ENCODE measurements at places on chromosomes 12 and 14.

DNA sequence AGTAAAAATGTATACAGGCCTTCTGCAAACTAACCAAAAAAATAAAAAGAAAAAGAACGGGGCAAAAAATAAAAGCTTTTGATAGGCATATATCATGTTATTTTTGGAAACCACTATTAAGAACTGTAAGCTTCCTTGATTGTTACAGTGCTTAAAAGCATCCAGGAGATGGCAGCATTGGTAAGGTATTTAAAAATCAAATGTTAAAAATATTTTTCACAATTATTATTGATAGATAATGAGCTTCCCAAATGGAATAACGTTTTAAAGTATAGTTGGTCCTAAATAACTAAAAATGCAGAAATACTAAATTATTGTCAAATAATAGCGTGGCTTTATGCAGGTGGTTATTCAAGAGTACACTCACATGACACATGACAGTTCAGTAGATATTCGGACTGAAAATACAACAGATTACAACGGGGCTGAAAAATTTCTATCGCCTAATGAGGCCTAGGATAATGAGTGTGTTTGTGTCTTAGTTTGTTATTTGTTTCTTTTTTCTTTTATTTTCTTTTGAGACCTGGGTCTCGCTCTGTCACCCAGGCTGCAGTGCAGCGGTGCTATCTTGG lies 127.2 kb upstream of the ATF7IP start:
- peak; percentile 40 for DNase-seq

DNA sequence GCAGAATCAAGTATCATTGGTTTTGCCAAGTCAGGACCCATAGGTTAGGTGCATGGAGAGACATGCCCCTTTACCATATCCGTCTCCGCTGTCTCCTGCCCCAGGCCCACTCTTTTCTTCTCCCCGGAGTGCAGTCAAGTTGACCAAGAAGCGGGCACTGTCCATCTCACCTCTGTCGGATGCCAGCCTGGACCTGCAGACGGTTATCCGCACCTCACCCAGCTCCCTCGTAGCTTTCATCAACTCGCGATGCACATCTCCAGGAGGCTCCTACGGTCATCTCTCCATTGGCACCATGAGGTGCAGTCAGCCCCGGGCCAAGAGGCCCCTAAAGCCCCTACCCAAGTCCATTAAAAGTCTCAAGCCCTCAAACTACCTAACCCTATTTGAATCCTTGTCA lies 5.0 kb downstream of the GLI1 start:
- DNase-seq: no peak

- no peak for DNase-seq
Observed at GRCh38 chr12:6031001-6031400, 85.9 kb upstream of the ANO2 start.

DNA sequence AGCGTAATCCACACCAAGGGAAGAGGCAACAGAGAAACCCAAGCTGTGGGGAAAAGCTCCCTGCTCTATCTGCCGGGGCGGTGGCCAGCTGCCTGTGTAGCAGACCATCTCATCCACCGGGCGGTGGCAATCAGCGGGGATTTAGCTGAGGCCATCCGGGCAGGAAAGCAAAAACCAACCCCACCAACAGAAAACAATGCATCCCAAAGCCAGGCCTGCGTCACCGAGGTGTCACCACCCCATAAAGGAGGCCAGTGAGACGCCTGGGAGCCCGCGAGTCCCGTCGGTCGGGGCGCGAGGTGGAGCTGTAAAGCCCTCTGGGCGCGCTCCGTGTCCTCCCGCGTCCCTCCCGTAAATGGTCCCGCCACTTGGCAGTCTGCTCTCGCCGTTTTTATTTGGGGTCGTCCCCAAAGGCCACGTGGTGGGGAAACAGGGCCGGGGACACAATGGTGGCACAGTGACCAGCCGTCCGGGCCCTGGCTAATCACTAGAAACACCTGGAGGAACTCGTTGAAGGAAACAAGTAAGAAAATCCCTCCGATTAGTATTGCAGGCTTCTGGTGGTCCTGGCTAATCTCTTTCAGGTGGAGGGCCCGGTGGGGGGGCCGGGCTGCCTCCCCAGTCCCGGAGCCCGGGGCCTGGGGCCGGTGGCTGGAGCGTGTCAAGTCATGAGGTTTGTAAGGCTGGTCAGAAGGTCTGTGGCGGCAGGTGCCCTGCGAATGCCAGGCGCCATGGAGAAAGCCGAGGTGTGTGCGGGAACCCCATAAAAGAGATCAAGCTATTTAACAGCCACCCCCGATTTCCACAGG lies 94.7 kb upstream of the GSC start:
- DNase-seq: no peak

GRCh38 chr12:23827353-23827752 lies 122.1 kb downstream of the SOX5 start:
- no peak for DNase-seq

Data from NCI-H510A treated with DMSO at 0.1 percent for 48 hours (cell line).